ENCODE measurements at places on chromosomes 3 and 15. TPM values are rescaled to one million over a fixed set of nuclear protein-coding genes. Genes with fewer than 3 reads are reported as not detected.

Gene ARGFX
- total RNA-seq = not detected

- DNase-seq = no peak
These were observed 115.7 kb upstream of the P2RY1 start for GRCh38 chr3:152719264-152719663.

GRCh38 chr15:64162478-64162868 lies 349 bp downstream of the PPIB start:
- DNase-seq = no peak

DNA sequence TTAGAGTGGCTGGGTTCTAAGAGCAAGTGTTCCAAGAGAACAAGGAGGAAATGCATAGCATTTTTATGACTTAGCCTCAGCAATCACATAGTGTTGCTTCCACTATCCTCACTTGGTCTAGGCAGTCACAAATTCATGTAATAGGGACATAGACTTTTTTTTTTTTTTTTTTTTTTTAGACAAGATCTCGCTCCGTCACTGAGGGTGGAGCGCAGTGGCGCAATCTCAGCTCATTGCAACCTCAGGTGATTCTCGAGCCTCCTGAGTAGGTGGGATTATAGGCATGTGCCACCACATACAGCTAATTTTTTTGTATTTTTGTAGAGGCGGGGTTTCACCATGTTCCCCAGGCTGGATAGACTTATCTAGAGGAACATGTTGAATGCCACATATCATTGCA lies 4.7 kb upstream of the GNB4 start:
- DNase-seq = no peak

DNA sequence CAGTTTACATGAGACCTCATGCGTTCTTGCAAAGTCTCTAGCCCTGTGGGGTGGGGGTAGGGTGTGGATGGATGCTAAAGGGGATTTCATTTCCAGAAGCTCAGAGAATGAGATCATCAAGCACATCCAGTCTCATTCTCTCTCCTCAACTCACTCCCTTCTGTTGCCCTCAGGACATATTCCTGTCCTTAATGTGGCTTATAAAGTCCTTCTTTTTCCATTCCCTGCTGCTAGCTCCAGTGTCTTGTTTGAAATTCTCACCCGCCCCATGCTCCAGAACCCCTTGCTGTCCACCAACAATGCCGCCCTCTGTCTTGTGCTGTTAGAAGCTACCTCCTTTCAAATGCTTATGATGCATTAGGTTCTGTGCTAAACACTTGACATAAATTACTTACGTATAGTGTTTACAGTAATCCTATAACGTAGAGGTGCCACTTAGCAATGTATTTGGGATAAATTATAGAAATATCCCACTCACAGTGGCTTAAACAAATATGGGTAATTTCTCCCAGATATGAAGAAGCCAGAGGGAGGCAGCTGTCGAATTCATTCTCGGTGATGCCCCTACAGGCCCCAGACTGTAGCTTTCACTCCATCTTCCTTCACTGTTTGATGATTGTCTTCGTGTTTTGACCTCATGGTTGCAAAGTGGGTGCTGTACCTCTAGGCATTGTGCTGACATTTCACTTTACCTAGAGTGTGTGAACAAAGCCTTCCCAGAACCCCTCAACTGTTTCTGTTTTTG lies 273.1 kb upstream of the TBL1XR1 start:
- DNase-seq = no peak

DNA sequence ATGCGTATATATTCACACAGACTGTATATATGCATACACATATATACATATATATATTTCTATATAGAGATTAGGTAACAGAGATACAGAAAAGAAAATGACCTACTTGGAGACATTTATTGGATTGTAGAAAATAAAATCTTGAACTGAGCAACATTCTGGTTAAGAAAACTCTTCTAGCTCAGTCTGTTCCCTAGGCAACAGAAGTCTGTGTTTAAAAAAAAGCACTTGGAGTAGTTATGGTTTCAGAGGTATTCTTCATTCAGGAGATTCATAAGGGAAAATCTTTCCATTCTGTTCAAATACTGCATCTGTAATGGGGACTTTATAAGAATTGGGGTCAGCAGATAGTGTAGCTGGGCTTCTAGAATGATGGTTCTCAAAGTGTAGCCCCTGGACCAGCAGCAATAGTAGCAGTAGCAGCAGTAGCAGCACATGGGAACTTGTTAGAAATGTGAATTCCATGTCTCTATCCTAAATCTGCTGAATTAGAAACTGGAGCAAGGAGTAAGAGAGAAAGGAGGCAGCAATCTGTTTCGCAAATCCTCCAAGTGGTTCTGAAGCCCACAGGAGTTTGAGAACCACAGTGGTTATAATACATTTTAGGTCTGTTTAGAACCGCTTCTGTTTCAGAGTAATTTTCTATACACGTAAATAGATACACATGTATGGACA lies 112.8 kb upstream of the TMEM108 start:
- DNase-seq = no peak

Gene CGNL1
- 32.8 TPM for total RNA-seq

Gene NANOGP8
- total RNA-seq = 0.92 TPM

Gene NOX5
- total RNA-seq = 0.09 TPM

Gene SLC38A3
- total RNA-seq = 4.3 TPM

DNA sequence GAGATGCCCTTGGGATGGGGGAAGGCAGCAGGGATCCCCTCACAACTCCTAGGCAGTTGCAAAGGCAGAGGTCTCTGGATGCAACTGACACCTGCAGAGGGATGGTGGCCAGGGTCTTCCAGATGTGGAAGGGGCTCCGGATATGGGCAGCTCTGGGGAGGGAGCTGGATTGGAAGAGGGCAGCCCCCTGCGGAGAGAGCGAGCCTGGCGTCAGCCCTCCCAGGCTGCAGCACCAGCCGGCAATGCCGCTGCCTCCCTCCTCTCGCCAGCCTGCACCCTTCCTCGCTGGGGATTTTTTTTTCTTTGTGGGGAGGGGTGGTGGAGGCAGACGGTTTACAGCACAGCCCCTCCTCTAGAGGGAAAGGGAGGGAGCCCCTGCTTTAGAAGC lies 1.6 kb downstream of the INSYN1 start:
- no peak for DNase-seq

- DNase-seq = peak; percentile 54
These were observed 194.7 kb downstream of the LPP start for GRCh38 chr3:188348435-188349244.

DNA sequence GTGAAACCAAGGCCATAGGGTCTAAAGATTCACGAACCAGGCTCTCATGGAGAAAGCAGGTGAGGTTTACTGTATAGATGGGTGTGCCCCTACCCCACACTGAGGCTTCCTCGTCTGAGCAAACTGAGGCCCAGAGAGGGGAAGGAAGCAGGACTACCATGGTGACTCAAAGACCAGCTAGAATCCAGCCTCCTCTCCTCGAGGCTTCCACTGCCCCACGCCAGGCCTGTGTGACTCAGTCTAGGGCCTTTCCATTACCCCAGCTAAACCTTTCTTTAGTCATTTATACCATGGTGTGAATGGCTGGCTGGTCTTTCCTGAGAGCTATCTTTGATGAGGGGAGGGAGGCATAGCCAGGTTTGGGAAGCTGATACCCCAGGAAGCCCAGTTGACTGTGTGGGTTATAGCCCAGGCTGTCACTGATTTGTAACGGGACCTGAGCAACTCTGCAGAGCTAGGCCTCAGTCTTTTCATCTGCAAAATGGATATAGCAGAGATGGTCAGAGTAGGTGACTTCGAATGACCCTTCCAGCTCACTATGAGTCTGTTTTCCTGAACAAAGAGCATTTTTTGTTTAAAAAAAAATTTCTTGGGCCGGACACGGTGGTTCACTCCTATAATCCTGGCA lies 3.0 kb upstream of the RHO start:
- DNase-seq = no peak

GRCh38 chr15:44489464-44489863 lies 47.5 kb upstream of the EIF3J start:
- DNase-seq = no peak

DNA sequence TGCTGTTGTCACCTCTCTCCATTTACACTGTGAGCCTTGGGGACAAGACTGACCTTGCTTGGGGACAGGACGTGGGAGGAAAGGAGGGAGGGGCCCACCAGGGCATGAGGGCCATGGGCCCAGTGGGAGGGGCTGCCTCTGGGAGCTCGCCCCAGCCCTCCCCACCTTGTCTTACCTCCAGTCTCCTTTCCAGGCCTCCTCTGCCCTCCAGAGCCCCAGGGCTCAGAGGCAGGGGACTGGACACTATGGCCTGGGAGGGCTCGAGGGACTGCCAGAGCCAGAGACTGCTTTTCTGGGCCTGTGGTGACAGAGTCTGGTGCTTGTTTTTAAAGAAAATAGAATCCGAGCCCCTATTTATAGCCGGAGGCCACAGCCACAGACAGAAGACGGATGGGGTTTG lies 10.2 kb downstream of the CSPG4 start:
- no peak for DNase-seq

Gene C3orf22
- total RNA-seq = 0.28 TPM

- no peak for DNase-seq
These were observed 830 bp downstream of the SLC6A11 start for GRCh38 chr3:10816863-10817253.

DNA sequence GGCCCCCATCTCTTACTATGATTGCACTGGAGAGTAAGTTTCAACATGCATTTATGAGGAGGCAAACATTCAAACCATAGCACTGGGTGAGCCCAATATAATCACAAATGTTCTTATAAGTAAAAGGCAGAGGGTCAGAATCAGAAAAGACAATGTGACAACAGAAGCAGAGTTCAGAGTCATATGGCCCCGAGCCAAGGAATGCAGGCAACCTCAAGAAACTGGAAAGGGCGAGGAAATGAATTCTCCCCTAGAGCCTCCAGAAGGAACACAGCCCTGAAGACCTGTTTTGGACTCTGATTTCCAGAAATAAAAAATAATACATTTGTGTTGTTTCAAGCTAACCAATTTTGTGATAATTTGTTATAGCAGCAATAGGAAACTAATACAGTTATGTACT lies 81.3 kb upstream of the ABI3BP start:
- no peak for DNase-seq

Gene WDR5B
- 6.3 TPM for total RNA-seq

Gene PLA1A
- 1.8 TPM for total RNA-seq

Gene TUSC7
- total RNA-seq = not detected

- DNase-seq = no peak
These were observed 15.6 kb downstream of the CADM2 start for GRCh38 chr3:84974347-84974746.

DNA sequence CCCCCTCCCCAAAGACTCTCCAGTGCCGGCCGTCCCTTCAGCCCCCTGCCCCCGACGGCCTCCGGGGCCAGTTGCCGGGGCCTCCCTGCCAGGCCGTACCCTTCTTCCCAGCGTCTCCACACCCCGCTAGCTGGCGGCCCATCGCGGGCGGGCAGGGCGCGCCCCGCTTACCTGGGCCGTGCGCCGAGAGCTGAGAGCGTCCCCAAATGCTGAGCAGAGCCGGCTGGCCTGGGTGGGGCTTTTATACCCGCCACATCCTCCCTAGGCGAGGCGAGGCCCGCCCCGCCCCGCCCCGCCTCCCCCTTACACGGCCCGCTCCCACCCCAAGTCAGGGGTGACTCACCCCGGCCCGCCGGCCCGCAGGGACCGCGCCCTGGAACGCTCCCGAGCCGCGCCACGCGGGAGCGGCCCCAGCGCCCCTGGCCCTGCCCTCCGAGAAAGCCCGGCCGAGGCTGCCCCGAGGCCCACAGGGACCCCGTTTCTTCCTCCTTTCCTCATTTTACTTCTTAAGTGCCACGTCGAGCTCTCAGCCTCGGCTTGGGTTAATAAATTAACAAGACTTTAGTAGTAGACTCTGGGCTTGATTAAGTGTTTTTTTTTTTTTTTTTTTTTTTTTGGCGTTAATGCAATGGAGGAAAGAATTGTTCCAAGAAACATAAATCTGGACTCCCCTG lies at the start of gene ANXA2:
Gene ANXA2 (minus strand): TSS at position 215 of the 674 bp plus-strand sequence. CDS start 11,911 bp downstream, outside the sequence.
- DNase-seq = peak; percentile 81

- no peak for DNase-seq
These were observed 29.5 kb upstream of the USP3 start for GRCh38 chr15:63474810-63475316.

Gene ACVR2B
- 5.9 TPM for total RNA-seq

Gene FBXO40
- 0.03 TPM for total RNA-seq

GRCh38 chr3:113439606-113440005 lies 1.7 kb downstream of the CFAP44 start:
- no peak for DNase-seq

DNA sequence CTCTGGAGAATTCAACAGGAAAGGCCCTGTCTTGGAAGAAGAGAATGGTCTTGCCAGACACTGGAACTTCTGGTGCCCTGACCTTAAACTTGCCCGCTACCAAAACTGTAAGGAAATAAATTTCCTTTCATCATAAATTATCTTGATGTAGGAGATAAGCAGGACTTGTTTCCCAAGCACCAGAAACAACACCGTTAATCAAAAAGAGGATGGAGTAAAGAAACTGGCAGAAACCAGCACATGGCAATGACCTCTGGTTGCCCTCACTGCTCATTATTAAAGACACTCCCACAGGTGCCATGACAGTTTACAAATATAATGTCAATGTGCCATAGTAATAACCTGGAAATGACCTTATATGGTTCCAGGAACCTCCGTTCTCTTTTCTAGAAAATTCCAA lies 426.1 kb downstream of the EDEM1 start:
- no peak for DNase-seq

GRCh38 chr15:73174171-73174570 lies 121.9 kb downstream of the NEO1 start:
- no peak for DNase-seq

- DNase-seq = peak; percentile 32
These were observed 48.6 kb upstream of the ULK4 start for GRCh38 chr3:42010530-42010929.

GRCh38 chr3:177921153-177921552 lies 615.1 kb upstream of the KCNMB2 start:
- no peak for DNase-seq

- DNase-seq = no peak
These were observed 138.3 kb downstream of the DIPK2A start for GRCh38 chr3:144109944-144110343.
